RKO (cell line): ENCODE measurements at places on chromosomes 5 and 9.
A peak's percentile ranks its signal among the peaks of the same experiment; 100 is the strongest.

GRCh38 chr5:93596676-93597490 lies 13.9 kb downstream of the NR2F1 start:
- no peak for DNase-seq

DNA sequence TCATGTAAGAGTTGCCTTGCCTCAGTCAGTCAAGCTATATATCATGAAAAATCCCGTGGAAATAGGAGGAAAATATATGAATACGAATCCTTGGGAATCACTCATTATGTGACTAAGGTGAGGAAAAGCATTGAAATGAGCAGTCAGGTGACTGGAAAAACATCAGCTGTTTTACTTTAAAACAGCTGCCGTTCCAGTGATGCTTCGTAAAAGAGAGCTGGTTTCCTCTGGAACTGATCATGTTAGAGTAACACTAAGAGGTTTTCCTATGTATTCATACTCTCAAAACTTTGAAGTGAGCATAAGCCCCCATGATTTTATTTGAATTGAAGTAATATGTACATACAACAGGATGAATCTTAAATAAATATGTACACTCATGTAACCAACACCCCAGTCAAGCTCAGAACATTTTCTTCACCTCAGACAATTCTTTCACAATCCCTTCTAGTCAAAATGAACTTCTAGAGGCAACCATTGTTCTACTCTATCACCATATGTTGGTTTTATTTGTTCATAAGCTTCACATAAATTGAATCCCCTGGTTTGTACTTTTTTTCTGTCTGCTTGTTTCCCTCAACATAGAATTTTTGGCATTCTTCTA lies 107.7 kb downstream of the SLC25A46 start:
- no peak for DNase-seq

- DNase-seq = no peak
These were observed 36.4 kb downstream of the PIK3R1 start for GRCh38 chr5:68251804-68252522.

GRCh38 chr5:93048858-93049257 lies 532.2 kb downstream of the NR2F1-AS1 start:
- no peak for DNase-seq

DNA sequence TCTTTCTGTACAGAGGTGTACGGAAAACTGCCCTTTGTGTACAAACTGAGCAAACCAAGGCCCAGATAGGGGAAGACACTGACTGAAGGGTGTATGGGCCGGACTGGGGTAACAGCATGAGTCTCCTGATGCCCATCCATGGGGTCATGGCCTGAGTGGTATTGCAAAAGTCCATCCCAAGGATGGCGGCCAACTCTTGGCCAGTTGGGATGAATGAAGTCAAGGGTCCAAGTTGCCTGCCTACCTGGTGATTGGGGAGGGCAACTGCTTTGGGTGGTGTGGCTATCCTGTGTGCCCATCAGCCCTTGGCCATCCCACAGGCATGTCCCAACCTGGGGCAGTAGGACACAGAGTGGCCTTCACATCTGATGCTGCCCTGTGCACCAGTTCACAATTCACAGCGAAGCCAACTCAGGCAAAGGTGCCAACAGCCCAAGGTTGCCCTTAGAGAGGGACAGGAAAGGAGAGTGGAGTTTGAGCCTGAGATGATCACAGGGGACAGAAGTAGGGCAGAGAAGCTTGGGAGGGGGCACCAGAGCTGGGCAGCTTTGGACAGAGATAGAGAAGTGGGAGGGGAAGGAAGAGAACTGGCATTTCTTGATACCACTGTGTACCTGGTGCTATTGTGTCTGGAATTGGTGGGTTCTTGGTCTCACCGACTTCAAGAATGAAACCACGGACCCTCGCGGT lies 46.6 kb downstream of the COL15A1 start:
- DNase-seq = no peak

DNA sequence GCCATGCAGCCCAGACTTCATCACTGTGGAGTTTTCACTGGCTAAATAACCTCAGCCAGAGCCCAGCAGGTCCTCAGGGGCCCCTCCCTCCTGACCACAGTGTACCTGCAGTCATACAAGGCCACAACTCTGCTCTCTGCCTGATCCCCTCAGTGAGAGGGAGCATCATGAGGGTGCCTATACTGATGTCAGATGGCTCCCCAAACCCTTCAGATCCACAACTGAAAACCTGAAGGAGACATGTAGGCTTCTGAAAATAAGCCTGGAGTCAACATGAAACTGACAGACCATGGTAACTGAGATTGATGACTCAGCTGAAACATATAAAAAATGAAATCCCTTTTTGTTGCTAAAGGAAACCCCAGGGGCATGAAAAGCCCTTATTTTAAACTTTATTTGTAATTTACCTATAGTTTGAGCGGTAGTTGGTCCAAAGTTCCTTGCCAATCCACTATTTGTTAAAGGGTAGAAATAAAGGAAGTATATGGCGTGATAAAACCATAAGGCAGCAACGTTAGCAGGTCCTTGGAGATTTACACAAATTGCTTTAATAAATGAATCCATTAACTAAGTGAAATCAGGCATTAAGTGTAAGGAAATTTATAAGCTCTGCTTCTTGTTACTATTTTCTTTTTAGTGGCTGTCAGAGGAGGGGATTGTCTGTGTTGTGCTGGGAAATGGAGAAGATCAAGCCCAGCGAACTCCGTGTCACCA lies 68.3 kb downstream of the FGF1 start:
- no peak for DNase-seq

- no peak for DNase-seq
These were observed 29.6 kb downstream of the MAML1 start for GRCh38 chr5:179762079-179762780.

DNA sequence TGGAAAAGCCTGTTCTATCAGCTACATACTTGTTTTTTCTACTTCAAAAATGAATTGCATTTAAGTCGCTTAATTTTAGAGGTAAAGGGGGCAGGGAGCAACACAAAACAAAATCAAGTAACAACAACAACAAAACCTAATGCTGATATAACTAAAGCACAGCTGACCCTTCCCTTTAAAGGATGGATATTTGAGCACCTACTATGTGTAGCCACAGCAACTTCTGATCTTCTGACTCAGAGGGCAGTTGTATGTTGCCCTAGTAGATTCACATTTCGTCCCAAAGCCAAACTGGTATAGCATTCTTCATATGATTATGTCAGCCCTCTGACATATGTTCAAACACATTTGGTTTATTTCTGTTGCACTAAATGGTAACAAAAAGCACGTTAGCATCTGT lies 6.8 kb downstream of the DAB2 start:
- no peak for DNase-seq

GRCh38 chr5:178104492-178104891 lies 8.8 kb upstream of the N4BP3 start:
- no peak for DNase-seq

DNA sequence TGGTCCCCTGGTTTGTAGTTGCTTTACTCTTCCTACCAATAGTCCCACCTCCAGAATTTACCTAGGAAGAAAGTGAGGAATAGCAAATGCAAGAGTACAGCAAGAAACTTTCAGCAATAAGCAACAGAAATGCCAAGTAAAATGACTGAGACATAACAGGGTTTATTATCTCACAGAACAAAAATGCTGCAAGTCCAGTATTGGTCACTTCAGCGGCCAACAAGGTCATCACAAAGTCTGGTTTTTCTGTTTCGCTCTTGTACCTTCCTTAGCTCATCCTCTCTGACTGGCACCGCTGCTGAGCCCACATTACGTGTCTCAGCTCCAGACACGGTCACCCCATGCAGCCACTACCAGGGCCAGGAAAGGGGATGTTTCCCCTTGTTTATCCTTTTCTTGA lies 82.7 kb downstream of the RFK start:
- DNase-seq = no peak

GRCh38 chr5:114447084-114447773 lies 85.4 kb downstream of the KCNN2 start:
- DNase-seq = peak; percentile 28

DNA sequence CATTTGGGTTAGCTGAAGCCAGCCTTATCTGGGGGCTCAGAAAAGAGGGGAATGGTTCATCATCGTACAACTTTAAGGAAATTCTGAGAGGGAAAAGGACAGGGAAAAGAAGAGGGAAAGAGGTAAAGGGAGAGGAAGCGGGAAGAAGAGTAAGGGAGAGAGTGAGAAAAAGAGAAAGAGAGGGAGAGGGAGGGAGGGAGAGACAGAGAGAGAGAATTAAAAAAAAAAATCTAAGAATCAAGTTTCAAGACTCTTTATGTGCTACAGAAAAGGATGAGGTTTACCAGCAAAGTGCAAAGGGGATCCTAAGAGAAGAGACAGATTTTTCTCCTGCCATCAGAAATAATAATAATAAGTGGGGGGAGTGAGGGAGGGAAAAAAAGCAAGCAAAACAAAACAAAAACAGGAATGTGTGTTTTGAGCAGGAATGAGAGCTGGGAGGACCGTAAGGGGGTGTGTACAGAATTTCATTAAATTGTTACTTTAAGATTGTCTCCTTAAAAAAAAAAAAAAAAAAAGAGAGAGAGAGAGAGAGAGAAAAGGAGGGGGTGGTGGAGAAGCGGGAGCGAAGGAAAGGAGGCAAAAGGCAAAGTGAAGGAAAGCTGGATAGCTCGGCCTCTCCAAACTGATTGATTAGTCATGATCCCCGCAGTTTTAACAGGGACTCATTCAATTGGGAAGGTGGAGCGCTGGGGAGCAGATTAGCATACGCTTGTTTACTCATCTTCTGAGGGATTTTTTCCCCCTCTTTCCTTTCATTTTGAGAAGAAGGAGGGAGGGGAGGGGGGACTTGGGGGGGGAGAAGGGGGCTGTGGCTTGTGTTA lies 438 bp upstream of the PAPPA start:
- no peak for DNase-seq

DNA sequence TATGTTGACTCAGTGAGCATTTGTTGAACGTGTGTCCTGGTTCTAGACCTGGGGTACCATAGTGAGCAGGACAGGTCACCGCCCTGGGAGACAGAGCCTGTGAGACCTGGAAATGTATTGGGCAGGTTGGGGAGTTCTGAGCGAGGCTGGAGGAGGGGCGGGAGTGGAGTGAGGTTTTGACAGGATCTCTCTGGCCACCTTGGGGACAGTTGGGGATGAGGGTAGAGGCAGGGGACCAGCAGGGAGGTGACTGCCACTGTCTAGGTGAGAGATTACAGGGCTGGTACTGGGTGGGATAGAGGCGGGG lies 7.4 kb downstream of the WNK2 start:
- DNase-seq = no peak

GRCh38 chr5:129406440-129406839 lies 53.7 kb upstream of the ADAMTS19 start:
- DNase-seq = no peak

DNA sequence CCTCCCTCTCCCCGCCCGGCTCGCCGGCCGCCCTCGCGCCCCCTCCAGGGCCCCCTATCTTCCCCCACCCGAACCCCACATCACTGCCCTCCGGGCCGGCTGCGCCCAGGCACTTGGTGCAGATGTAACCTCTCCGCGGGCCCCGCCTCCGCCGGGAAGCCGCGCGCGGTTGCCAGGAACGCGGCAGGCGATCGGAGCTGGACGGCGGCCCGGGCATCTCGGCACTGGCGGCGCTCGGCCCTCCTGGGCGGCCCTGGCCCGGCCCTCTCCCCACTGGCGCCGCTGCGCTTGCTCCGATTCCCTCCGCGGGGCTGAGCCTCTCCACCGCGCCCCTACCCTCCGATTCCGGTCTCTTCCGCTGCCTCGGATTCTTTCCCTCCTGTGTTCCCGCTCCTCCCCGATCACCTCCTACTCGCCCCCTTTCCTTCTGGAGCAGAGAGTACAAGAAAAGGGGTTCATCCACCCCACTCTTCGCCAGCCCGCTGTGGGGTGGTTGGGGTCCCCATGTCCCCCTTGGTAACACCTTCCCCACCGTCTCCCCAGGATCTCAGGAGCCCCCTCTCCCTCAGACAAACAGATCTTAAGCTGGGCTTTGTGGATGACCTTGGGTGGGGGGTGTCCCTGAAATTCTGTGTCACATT lies 70.6 kb downstream of the C9orf50 start:
- DNase-seq = no peak

DNA sequence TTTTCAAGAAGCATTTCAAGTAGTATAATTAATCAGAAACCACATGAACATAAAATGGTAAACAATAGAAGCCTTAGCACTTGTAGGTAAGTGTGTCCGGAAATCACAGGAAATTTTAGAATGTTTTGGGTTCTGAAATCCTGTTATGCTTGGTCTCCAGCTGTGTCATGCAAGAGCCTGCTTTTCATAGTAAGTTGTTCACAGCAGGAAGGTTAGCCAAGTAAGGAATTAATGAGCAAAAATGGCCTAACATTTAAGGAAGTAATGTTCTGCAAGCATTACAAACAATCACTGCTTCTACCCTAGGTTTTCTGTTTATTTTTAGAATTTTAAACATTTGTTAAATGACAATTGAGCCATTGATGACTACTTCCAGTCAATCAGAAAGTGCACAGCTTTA lies 669.5 kb downstream of the SLCO4C1 start:
- no peak for DNase-seq

GRCh38 chr5:2317540-2317939 lies 433.9 kb downstream of the IRX2 start:
- no peak for DNase-seq

DNA sequence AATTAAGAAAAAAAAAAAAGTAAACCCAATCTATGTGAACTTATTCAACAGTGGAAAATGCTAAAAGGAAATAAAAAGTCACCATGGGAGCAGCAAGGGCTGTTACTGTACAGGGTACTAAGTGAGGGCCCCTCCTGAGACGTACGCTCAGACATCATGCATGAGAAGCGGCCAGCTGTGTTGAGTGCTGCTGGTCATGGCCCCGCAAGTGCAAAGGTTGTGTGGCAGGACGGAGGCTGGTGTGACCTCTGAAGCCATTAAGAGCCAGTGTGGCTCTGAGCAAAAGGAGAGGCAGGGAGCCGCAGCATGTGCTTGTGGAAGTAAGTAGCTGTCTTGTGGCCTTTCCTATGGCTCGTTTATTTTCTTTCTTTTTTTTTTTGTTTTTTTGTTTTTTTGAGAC lies 3.1 kb upstream of the ZNF79 start:
- DNase-seq = no peak

DNA sequence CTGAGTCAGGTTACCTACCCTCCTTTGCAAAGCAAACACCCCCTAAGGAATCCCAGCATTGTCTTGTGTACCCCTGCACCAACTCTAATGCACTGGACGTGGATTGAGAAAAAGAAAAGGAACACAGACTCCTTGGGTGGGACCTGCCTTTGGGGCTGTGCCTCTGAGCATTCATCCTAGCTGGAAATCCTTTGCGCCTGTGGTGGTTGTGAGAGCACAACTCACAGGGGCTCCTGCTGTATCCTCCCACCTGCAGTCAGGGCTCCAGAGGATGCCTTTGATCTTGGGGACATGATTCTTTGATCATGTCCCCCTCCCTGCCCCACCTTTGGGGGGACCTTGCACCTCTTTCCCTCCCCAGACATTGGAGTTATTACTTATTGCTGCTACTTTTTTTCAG lies 338.5 kb downstream of the GADD45G start:
- no peak for DNase-seq

GRCh38 chr9:120137186-120137840 lies 442.7 kb downstream of the CDK5RAP2 start:
- DNase-seq = no peak
